ENCODE measurements at places on chromosomes 7 and 10.
A peak's percentile ranks its signal among the peaks of the same experiment; 100 is the strongest.

- no peak for DNase-seq
Measured at GRCh38 chr7:106865130-106866041, at the start of gene PIK3CG. Gene PIK3CG, plus strand, starts transcription at chr7:106865282. Its CDS starts 2,280 bp downstream, at chr7:106867562.

DNA sequence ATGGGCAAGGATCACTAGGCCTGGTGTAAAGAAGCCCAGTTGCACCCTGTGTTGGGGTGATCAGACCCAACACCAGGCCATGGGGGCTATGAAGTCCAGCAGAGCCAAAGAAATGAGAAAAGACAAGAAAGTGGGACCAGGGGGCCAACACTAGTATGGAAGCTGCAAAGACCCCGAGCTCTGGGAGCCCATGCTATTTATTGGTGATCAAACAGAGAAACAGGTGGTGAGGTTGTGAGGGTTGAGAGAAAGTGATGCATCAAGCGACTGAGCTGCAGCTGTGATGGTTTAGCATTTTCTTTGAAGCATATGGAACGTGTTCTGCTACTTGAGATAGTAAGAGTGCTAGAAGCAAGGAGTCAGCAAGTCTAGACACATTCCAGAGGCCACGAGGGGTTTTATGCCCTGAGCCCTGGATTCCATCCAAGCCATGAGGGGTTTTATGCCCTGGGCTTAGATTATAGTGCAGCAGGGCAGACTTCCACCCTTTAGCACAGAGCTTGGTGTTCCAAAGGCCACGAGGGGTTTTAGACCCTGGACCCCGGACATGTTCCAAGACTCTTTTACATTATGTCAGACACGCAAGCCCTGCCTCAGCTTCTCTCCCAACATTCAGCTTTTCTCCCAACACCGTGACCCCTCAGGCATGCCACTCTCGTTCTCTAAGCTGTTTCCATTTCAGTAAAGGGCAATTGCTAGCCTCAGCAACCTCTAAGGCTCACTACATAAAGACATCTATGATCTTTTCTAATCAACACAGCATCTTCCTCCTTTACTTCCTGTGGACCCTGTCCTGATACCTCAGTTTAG is 43.1 kb upstream of the GPAM start:
- DNase-seq, result no peak

GRCh38 chr7:46164629-46165028 is 243.6 kb upstream of the IGFBP3 start:
- no peak for DNase-seq

- no peak for DNase-seq
Measured at GRCh38 chr7:20545016-20545415, 70.5 kb upstream of the ABCB5 start.

GRCh38 chr7:94374721-94375566 is 19.8 kb upstream of the COL1A2 start:
- DNase-seq, result peak; percentile 96

- DNase-seq, result no peak
Measured at GRCh38 chr7:149859876-149860275, 13.9 kb upstream of the ATP6V0E2 start.

GRCh38 chr10:112732277-112732921 is 217.6 kb upstream of the TCF7L2 start:
- DNase-seq, result peak; percentile 45

- no peak for DNase-seq
Measured at GRCh38 chr10:48461623-48462481, 143.0 kb downstream of the ARHGAP22 start.

DNA sequence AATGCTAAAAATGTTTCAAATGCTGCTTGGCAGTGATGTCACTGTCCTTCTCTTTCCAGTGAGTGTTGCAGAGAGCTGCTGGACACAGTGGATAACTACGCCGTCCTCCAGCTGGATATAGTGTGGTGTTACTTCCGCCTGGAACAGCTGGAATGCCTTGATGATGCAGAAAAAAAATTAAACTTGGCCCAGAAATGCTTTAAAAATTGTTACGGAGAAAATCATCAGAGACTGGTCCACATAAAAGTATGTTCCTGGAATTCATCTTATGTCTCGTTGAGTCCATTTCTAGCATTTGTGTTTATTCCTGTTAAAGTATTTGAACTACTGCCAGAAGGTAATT is 25.2 kb downstream of the NUB1 start:
- DNase-seq, result peak; percentile 82

DNA sequence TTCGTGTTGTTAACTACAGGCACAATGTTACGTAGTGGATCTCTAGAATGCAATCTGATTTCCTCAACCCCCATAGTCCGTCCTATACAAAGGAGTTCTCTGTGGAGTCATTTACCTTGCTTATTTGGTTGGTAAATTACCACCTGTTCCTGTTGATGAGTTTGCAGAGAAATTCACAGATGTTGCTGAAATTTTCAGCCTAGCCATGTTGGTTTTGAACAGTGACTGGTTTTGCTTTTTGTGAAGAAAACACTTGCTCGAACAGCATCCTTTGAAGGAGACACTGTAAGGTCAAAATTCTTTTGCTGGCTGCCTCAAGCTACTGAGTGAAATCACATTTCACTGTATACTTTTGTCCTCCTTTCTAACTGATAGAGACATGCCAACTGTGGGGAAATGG is 15.4 kb upstream of the PRKCQ start:
- DNase-seq, result no peak

GRCh38 chr10:28676968-28677887 is at the start of gene BAMBI:
Gene BAMBI, plus strand, starts transcription at chr10:28677521. Its CDS starts 377 bp downstream, at chr10:28677898.
- DNase-seq, result peak; percentile 75

GRCh38 chr10:52488606-52489485 is 174.8 kb downstream of the DKK1 start:
- DNase-seq, result peak; percentile 16

- no peak for DNase-seq
Measured at GRCh38 chr7:147711447-147711846, 879.1 kb upstream of the C7orf33 start.

- no peak for DNase-seq
Measured at GRCh38 chr10:86083206-86083605, 283.4 kb downstream of the GRID1 start.

DNA sequence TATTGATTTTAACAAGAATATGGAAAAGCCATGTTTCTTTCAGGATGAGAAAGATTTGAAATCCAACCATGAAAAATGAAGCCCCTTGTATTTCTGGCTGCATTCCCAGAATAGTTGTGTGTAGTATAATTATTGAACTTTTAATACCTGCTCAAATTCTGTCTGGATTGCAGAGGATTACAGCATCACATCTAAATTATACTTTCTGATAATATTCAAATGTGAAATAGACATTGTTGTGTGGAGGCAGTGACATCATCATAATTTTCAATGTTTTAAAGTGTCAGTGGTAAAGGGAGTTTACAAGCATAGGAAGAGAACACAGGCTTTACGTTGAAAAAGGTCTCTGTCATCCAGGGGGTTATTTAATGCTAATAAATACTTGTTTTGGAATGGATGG is 93.4 kb downstream of the POLL start:
- no peak for DNase-seq

GRCh38 chr7:81183326-81183725 is 264.5 kb upstream of the SEMA3C start:
- DNase-seq, result no peak

DNA sequence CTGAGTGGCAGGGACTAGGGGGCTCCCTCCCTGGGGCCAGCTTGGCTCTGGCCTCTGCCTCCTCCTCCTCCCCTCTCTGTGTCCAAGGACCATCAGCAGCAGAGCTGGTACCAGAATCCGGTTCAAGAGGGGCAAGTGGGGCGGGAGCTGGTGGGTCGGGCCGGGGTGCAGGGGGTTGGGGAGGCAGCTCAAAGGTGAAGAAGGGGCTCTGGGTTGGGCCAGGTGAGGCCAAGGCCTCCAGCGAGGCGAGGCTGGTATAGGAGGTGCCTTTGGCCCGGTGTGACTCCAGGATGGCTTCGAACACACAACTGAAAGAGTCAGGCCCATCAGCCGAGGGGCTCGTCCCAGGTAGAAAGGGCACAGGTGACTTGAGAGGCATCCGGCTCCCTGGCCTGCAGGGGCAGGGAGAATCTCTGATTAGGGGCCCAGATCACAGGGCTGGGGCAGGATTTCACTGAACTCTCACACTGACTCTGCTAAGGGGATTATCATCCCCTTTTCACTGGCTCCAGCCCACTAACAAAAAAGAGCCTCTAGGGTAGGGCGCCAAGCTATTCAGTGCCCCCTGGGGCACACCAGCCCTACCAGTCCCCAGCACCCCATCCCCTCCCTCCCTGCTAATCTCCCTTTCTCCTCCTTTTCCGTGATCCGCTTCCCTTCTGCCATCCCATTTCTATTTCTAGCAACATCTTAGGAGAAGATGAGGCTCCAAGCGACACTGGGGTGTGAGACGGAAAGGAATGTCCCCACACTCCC is 4.6 kb downstream of the PSD start:
- no peak for DNase-seq

DNA sequence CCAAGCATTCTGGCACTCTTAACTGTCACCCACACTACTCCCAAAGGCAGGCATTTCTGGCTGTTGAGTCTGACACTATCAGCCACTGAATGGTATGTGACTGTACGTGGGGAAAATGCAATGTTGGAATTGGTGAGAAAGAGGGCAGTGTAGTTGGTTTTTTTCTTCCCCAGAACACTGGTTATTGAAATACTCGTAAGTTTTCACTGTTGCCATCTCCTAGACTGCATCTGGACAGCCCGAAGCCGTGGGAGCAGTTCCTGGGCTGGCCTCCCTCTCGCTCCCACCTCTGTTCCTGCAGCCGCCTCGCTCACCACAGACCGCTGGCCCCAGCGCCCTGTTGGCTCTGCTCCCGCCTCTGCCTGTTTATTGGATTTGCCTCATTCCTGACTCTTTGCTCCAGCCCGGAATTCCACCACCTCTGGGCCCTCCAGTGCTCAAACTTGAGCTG is 5.7 kb downstream of the PLCE1 start:
- peak; percentile 91 for DNase-seq

DNA sequence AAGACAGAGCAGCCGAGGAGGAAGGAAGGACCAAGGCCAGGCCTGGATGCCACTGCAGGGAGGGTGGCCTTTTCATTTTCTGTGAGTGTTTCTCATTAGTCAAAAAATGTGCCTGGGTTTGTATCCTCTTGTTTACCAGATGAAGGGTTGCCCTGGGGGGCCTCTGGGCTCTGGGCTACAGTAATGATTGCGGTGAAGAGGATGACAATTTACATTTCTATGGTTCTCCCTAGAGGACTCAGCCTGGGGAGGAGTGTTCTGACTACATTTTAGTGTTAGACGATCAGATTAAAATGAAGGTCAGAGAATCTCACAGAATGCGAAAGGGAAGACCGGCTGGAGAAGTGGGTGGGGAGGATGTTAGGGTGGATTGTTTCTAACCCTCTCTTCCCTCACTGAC is 108.0 kb upstream of the KMT2C start:
- no peak for DNase-seq

DNA sequence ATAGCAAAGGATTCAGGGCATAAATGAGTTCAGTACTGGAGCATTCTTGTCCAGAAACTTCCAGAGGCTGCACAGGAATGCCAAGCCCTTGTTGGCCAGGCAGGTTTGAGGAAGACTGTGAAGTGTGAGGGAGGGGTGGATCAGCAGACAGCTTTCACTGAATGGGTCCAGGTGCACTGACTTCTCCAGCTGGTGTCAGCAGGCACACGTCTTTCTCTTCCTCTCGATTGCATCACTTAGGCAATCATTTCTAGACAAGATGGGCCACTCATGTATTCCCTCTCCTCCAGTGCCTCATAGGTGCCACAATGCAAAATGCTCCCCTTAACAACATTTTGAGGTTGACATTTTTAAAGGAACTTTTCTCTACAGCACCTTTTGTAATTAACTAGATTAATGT is 15.6 kb upstream of the PLEKHS1 start:
- DNase-seq, result no peak

GRCh38 chr7:137985897-137986251 is 16.0 kb downstream of the CREB3L2 start:
- DNase-seq, result no peak

GRCh38 chr7:38409531-38409930 is 136.1 kb upstream of the TARP start:
- DNase-seq, result no peak

DNA sequence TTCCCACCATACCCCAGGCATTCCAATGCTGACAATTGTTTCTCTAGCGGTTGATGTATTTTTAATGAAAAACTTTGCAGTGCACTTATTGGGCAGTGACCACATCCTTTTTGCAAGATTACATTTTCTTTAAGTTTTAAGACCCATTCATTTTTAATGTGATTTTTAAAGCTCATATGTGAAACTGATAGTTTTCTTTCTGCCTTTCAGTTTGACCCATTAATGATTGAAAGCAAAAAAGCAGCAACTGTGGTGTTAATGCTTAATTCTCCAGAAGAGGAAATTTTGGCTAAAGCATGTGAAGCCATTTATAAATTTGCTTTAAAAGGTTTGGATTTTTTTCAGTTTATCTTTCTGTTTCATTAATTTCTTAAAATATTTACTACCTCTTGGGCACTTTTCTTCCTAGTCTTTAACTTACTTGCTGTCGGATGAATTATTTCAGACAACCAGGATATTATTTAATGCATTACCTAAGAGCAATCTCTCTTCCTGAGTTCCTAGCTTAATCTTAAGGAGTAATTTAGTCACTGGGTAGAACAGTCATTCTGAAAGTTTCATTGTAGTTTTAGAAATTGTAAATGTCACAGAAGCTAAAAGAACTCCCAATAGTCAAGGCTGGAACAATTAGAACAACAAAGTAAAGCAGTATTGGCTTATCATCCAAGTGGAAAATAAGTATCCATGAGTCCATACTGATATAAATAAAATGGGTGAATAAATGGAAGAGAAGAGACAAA is 18.3 kb downstream of the ARMC3 start:
- no peak for DNase-seq

GRCh38 chr7:49522111-49522510 is 251.3 kb upstream of the VWC2 start:
- DNase-seq, result no peak

GRCh38 chr10:122746408-122746807 is 46.8 kb upstream of the C10orf120 start:
- DNase-seq, result no peak

DNA sequence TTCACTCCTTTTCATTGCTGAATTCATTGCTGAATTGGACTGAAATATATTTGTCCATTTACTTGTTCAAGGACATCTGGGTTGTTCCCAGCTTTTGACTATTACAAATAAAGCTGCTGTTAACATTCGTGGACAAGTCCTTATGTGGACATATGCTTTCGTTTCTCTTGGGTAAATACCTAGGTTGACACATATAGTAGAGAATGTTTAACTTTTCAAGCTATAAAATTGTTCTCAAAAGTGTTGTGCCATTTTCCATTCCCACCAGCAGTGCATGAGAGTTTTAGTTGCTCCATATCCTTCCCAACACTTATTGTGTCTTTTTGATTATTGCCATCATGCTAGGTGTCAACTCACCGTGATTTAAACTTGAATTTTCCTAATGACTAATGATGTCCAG is 17.5 kb upstream of the CPVL start:
- no peak for DNase-seq

- DNase-seq, result no peak
Measured at GRCh38 chr7:7707246-7707645, 11.2 kb downstream of the RPA3 start.

DNA sequence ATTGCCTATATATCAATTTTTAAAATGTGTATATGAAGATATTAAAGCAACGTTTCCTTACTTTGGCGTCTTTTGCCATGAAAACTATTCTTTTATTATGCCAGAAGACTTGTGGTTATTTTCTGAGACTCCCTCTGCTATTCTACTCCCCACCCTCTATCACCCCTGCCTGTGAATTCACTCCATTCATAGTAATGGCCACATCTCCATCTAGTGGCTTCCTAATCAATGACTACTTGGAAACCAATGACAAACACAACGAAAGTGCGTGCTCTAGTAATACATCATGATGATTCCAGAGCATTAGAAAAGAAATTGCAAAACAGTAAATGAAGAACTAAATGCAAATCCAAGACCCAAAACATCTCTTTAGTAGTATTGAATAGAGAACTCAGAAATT is 186.7 kb upstream of the HGF start:
- peak; percentile 45 for DNase-seq

All from astrocyte (in vitro differentiated cells and primary cell).